PC-3 (cell line): ENCODE measurements at places on chromosomes 1 and 21. TPM values are rescaled to one million over a fixed set of nuclear protein-coding genes. Genes with fewer than 3 reads are reported as not detected.

The CELSR2 gene
- total RNA-seq = 3.6 and 6.4 TPM in 2 replicates

- no peaks in the 10 kb centered on the region for H3K4me1 ChIP-seq
- H3K27ac ChIP-seq = no peak overlapping the region
- H3K36me3 ChIP-seq = no peaks in the 10 kb centered on the region
Measured at GRCh38 chr1:58201492-58202106, 344.9 kb downstream of the OMA1 start.

DNA sequence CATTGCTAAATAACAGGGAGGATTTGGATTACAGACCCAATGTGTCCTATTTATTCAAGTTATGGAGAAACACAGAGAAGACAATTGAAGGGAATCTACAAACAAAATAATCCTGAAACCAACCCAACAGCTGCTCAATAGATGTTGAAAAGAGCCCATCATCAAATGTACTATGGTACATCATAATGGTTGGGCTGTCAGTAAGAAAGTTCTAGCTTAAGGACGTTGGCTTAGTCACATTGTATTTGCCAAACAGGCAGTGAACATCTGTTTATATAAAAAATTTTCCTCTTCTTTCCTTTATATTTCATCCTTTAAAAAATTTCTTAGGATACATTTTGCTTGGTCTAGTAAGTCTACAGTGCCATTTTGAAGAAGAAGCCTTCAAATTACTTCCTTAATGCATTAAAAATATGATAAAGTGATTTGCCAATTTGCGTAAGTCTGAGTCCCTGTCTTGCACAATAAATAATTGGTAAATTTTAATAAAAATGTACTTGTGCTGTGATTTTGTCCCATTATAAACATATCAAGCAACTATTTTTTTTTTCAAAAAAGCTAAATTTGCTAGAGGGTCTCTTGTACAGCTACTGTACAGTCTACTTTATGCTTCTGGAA lies 14.4 kb downstream of the MAP3K7CL start:
- H3K27me3 ChIP-seq = no peaks in the 10 kb centered on the region
- peak overlapping the region; percentile 77 for H3K27ac ChIP-seq
- peak overlapping the region; percentile 15; the same call in 1 of the 2 replicates for H3K4me3 ChIP-seq
- DNase-seq = peak; percentile 23
- H3K4me1 ChIP-seq = peaks cover 29% of the 10 kb centered on the region
- H3K36me3 ChIP-seq = no peaks in the 10 kb centered on the region

The SUSD4 gene
- 1.3 and 5.2 TPM in 2 replicates for total RNA-seq

The RUNX3 gene
- 2.8 and 3.7 TPM in 2 replicates for total RNA-seq

DNA sequence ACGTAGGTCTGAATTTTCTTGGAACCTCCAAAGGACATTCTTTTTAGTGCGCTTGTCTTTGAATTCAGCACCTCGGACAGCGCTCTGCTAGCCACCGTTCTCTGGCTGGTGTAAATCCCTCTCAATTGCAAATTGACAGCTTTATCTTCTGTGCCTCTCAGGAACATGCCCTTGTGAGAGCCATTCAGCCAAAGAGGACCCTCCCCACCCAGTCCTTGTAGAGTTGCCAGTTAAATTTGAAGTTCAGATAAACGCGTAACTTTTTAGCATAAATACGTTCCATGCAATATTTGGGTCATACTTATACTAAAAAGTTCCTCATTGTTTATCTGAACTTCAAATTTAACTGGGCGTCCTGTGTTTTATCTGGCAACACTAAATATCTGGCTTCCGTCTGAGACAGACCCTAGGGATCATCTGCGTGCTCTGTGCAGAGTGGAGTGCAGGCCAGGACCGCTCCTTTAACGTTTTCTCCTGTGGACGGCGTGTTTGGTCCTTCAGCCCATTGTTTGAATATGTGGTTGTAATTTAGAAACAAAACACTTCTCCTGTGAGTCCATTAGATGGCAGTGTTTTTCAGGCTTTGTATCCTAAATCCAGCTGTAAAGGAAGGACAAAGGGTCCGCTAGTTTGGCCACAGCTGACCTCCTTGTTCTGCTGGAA lies 7.0 kb downstream of the KCNAB2 start:
- no peak overlapping the region for H3K4me3 ChIP-seq
- peak; percentile 86 for DNase-seq
- no peak overlapping the region for H3K27ac ChIP-seq
- no peaks in the 10 kb centered on the region for H3K27me3 ChIP-seq

DNA sequence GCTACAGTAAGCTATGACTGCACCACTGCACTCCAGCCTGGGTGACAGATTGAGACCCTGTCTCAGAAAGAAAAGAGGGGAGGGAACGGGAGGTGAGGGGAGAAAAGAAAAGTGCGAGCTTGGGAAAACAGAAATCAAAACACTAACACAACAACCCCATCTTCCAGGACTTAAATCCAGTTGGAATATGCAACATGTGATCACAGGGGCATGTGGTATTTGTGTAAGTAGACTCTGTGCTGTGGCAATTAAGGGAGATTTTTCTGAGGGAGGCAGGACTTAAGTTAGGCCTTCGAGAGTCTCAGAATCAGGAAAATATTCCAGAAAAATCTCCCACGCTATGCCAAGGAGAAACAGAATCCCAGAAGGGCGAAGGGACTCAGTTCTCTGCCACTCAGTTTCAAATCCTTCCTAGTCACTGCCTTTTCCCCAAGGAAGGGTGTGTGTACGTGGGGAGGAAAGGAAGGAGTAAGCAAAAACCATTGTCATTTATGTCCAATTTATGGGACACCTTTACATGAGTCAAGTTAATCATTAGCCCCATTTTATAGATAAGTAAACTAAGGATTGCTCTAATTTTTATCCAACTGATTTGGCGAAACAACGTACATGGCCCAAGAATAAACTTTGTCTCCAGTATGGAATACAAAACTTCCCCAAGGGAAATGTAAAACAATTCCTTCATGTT lies 12.3 kb downstream of the ID3 start:
- no peaks in the 10 kb centered on the region for H3K27me3 ChIP-seq
- no peaks in the 10 kb centered on the region for H3K4me1 ChIP-seq
- no peak for DNase-seq

The PDIK1L gene
- 4.1 and 5.2 TPM in 2 replicates for total RNA-seq

DNA sequence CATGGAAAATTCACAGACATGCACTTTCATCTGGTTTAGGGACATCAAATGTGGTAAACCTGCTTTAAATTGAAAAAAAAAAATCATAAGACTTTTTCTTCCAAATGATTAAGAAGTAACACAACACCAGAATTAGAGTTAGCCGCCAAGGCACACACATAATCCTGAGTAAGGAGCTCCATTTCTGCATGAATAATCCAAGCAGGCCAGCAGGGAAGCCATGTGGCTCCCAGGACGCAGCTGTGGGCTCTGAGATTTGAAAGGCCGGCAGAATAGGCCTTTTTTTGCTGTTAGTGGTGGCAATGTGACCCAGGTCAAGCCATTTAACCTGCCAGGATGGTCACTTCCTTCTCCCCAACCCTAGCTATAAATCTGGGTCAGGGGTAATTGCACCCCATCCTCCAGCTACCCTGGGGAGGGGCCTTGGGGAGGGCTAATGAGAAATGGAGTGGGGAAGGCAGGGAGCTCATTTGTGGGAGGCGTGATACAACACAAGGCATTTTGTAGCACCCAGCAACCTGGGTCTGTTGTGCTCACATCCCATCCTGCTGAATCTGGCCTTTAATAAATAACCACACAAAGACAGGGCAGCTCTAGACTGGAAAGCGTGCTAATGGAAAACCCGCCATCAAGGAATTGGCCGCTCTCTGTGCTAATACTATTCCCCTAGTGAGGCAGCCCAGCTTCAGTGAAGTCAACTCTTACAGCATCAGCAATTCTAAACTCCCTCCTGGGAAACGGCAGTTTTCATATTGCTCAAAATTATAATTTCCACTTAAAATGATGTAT lies 178.5 kb downstream of the RHOU start:
- peaks cover 48% of the 10 kb centered on the region for H3K27me3 ChIP-seq
- no peaks in the 10 kb centered on the region for H3K4me1 ChIP-seq
- DNase-seq = no peak

The AMPD1 gene
- not detected in 2 replicates for total RNA-seq

DNA sequence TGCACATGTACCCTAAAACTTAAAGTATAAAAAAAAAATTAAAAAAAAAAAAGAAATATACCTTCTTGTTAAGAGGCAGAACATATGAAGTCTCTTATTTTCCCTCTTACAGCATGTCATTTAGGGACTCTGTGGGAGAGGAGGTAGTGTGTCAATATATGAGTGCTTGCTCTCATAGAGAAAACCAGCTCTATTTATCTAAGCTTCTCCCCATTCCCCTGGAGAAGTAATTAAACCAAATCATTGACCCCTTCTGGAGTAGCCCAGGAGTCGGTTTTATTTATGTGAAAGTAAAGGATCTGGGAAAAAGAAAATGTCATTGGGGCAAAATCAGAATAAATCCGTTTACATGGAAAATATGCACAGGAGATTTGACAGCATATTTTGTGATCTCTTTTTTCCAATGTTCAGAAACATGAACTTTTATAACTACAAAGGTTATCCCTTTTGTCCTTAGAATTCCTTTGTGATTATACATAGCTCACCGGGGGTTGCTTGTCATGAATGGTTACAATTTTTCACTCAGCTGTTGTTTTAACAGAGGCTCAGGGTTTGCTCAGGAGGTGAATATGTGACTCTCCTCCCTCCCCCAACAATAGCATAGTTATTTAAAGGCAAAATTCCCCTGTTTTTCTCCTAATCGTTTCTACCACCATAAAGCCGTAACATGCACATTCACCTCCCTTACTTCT lies 114.5 kb upstream of the C1orf21 start:
- no peaks in the 10 kb centered on the region for H3K36me3 ChIP-seq
- DNase-seq = no peak
- H3K27me3 ChIP-seq = no peaks in the 10 kb centered on the region

DNA sequence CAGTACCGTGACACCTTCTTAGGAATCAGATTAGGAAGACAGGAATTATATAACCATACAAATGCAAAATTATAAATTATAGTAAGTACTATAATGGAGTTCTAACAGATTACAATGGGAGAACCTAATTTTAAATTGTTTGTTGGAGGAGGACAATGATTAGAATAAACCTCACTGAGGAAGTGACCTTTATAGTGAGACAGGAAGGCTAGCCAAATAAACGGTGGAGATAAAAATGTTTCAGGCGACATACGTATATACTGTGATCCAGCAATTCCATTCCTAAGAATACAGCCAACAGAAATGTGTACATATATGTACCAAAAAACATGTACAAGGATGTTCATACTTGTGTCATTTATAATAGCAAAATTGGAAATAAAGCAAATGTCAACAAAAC lies 15.2 kb downstream of the SYNJ1 start:
- no peak for DNase-seq
- H3K36me3 ChIP-seq = 0 out of 2 replicates have a peak, but pooled peaks cover 6% of the 10 kb centered on the region
- no peak overlapping the region for H3K4me3 ChIP-seq
- no peaks in the 10 kb centered on the region for H3K27me3 ChIP-seq
- no peak overlapping the region for H3K27ac ChIP-seq

GRCh38 chr1:23657659-23658275 lies 33.8 kb upstream of the RPL11 start:
- DNase-seq = peak; percentile 49
- no peaks in the 10 kb centered on the region for H3K36me3 ChIP-seq
- H3K27ac ChIP-seq = no peak overlapping the region
- H3K4me3 ChIP-seq = no peak overlapping the region

The CNR2 gene
- not detected in 2 replicates for total RNA-seq

The CFAP107 gene
- total RNA-seq = not detected in 2 replicates

GRCh38 chr1:223845037-223845809 lies 524 bp downstream of the TP53BP2 start:
- H3K4me3 ChIP-seq = peak overlapping the region; percentile 79
- peak overlapping the region; percentile 27 for H3K27ac ChIP-seq
- no peaks in the 10 kb centered on the region for H3K36me3 ChIP-seq
- peaks cover 27% of the 10 kb centered on the region for H3K4me1 ChIP-seq

The CFHR2 gene
- total RNA-seq = not detected in 2 replicates

GRCh38 chr1:200118779-200119505 lies 91.4 kb downstream of the NR5A2 start:
- no peak for DNase-seq
- H3K27me3 ChIP-seq = no peaks in the 10 kb centered on the region
- H3K4me1 ChIP-seq = no peaks in the 10 kb centered on the region
- no peak overlapping the region for H3K4me3 ChIP-seq

DNA sequence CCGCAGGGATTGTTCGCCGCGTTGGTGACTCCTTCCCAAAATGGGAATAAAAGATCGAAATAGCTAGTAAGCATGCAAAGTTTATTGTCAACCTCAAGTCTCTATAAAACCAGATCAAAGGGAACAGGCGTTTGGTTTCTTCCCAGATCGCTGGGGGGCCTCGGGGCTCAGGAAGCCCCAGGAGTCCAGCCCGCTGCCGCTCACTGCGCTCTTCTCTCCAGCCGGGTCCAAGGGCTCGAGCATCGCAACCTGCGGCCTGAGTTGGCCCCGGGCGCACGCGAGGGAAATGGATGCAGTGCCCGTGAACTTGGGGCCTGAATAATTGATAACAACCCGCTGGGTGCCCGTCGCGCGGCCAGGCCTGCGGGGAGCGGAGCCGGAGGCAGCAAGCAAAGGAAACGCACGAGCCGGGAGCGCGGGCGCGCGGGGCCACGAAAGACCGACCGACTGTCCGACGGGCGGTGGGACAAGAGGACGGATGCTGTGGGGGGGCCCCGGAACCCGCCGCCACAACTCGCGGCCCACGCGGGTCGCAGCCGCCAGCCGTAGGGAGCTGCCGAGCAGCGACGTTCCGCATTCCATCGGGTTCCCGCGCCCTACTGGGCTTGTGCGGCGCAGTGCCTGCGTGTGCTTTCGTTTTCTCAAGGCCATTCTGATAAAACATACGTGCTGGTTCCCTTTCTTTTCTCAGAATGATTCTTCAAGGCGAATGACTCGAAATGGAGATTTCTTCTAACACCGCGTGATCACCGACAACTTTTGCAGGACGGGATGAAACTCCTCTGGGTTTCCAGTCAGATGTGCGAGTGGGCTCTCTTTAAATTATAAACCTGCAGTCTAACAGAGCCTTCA lies 14.0 kb upstream of the ALX3 start:
- H3K27ac ChIP-seq = no peak overlapping the region
- no peak overlapping the region for H3K4me3 ChIP-seq
- no peaks in the 10 kb centered on the region for H3K4me1 ChIP-seq
- DNase-seq = no peak
- no peaks in the 10 kb centered on the region for H3K27me3 ChIP-seq

DNA sequence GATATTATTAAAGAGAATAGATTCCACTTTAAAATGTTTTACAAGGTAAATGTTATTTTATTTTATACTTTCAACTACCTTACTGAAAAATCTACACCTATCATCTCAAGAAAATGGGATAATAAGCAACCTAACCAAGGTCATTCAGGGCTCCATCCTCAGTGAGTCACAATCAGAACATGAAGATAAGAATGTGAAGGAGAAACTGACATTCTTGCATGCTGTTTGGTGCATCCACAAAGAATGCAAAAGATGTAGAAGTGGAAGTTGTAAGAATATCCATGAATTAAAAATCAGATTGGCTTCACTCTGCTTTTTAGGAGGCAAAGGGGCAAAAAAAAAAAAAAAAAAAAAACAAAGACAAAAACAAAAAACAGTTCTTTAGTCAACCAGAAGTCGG lies 6.5 kb downstream of the WARS2 start:
- H3K4me3 ChIP-seq = no peak overlapping the region
- no peaks in the 10 kb centered on the region for H3K27me3 ChIP-seq
- H3K36me3 ChIP-seq = no peaks in the 10 kb centered on the region
- no peak for DNase-seq
